Kidney glomerular epithelial cell (primary cell): ENCODE measurements at places on chromosomes 12 and 14.

DNA sequence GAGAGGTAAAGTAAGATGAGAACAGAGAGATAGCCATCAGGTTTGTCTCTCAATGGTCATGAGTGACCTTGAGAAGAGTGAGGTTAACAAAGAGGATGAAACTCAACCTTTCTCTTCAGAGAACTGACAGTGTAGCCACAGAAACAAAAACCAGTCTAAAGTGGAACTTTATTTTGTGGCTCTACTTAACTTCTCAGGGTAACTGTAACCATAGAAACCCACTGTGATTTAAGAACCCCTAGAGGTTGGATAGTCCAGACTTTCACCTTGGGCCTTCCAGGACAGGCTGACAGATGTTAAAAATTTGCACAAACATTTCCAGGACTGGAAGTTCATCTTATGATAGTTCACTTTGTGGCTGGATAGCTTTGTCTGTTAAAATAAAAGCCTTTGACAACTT, 48.5 kb downstream of the ATP23 start:
- DNase-seq = no peak

GRCh38 chr14:53529519-53529918, 376.4 kb upstream of the DDHD1 start:
- DNase-seq = no peak

GRCh38 chr12:52698651-52699340, 4.5 kb downstream of the KRT77 start:
- no peak for DNase-seq

- DNase-seq = no peak
These were observed 233.5 kb downstream of the EFCAB11 start for GRCh38 chr14:89720741-89721729.

DNA sequence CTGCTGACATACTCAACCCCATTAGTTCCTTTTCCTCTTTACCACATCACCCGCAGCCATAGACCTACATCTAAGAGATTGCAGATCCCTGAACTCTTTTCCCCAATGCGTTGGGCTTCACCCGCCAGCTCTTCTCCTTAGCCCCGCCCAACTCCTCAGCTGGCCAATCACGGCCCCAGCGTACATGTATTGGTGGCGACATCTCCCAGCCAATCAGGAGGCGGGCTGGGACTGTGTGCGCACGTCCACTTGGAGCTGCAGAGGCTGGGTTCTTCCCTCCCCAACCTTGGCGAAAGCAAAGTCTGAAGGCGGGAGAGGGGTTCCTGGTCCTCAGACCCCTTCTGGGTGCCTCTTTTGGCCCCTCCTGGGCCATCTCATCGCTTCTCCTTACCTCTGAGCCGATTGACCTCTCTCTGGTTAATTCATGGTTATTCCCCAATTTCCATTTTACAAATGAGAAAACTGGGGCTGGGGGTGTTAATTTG, 11.0 kb downstream of the PDE1B start:
- peak; percentile 42 for DNase-seq

- no peak for DNase-seq
These were observed 27.8 kb downstream of the AREL1 start for GRCh38 chr14:74685056-74685455.

DNA sequence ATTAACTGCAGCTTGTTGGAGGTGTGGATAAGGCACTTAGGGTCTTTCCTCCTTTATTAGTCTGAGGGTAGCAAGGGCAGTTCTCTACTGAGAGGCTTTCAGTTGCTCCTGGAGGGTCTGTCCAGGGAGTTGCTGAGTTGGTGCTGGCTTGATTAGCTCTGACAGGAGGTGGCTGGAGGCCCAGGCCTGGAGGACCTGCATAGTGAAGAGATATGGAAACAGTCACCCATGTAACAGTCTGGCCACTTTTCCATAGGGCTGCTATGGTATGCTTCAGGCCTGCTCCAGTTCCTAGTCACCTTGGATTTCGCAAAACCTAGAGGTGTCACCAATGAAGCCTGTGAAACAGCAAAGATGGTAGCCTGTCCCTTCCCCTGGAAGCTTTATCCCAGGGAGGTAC, 143.3 kb upstream of the SLC38A2 start:
- no peak for DNase-seq

DNA sequence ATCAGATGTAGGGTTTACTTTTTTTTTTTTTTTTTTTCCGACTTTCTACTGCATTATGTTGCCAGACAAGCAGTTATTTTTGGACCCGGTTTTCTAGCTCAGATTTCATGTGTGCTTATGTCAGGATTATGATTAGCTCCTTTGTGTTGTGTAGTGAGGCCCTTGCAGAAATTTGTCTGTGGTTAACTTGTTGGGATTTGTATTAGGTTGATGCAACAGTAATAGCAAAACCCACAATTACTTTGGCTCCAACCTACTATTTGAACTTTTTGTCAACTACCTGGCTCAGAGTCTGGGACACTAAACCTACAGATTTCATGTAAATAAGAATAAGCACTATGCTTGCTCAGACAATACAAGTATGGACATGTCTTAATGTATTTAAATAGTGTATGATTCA, 44.1 kb upstream of the KCNJ8 start:
- DNase-seq = no peak

GRCh38 chr12:44876544-44877410, 662 bp upstream of the NELL2 start:
- DNase-seq = no peak

DNA sequence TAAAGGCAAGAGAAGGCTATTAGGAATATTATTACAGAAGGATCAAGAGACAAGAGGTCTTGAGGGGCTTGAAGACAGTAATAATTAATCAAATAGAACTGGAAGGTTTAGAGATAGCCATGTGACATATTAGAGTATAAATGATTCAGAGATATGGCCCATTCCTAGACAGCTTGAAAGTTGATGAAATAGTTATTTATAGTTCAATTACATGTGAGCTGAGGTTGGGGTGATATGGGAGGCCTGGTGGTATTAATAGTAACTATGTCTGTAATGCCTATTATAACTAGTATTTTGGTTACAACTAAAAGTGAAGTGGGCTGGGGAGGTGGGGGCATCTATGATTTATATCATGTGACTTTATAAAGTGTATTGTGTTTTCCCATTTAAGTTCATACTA, 14.1 kb upstream of the MIS18BP1 start:
- no peak for DNase-seq

DNA sequence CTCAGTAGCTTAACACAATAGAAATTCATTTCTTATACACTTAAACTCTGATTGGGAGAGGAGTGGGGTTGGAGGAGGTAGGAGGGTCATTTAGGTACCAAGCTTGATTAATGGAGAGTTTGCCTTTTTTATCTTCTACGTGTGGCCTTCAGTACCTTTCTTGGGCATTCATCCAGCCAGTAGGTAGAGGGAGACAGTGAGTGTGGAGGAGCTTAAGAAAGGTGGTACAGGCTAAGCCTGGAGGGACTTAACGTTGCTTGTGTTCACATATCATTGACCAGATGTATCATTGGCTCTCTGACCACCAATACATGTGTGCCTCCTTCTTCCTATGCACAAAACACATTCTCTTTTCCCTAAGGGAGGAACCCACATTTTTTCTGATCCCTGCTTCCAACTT, 232.9 kb upstream of the CRY1 start:
- DNase-seq = no peak

DNA sequence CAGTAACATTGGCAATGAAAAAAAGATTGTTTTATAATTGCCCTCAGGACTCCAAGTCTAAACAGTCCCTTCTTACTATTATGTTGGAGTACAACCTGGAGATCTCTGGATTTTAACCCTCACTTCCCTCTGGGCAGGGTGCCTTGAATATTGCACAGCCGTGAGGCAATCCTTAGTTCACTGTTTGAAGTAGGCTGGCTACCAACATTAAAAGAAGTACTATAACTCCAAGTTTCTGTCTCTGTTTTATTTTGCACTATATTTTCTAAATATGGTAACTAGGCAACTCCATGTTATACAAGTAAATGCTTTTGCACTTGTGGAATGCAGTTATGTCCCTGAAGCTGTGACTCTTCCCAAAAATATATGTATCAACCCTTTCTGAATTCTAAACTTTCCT, 490.7 kb downstream of the EGLN3 start:
- DNase-seq = peak; percentile 15

DNA sequence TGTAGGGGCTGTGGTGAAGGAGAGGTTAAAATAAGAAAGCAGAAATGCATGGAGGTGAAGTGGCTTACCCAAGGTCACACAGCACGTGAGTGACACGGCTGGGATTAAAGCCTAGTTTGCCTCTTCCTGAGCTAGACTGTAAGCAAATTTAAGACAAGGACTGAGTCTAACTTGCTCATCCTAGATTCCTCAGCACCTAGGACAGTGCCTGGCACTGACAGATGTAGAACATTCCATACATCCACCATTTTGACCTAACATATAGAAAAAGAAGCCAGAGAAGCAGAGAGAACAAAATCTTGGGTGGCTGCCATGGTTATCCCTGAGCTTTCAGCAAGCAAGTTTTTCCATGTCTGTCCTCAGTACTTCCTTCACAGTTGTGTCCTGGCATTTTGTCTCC, 110.5 kb downstream of the PAH start:
- DNase-seq = no peak

- no peak for DNase-seq
These were observed 12.8 kb upstream of the BEGAIN start for GRCh38 chr14:100599981-100600380.

DNA sequence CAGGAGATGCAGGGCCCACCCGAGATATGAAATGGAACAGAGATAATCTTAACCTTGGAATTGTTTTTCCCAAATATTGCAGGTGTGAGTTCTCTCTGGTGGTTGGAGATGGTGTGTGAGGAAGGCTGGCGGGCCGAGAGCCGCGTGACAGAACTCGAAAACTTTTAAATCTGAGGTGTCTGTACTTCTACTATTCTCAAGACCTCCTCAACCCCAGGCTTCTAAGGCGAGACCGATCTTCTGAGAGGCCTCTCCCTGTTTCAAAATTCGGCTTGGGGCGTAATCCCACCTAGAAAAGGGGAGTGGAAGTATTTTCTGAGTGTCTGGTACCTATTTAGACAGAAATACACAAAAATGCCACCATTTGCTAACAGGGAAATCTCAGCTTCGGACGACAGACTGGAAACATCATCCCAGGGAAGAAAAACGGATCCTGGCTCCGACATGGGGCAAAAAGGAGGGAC, 611 bp downstream of the SARNP start:
- no peak for DNase-seq

DNA sequence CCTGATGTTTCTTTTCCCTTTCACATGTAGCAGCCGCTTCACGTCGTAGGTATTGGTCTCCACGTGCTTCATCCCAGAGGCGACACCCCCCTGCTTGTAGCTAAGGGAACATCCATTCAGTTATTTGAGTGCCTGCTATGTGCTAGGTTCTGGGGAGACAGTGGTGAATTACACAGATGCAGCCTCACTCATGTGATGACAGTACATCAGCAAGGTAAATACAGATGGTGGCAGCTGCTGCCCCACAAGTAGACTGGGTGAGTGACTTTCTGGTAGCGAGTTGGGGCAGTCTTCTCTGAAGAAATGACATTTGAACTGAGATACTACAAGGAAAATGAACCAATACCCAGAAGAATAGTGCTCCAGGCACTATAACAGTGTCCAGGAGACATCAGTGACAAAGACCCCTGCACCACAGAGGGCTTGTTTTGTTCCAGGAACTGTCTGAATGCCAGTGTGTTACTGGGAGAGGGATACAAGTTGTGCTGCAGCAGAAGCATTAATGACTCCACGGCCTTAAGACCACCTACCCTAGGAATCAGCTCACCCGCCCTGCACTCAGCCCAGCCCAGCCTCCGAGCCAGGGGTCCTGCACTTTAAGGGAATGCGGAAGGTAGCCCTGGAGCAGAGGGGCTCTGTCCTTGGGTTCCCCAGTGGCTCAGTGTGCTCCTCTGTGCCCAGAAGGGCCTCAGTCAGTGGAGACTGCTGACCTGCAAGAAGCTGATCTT, 7.3 kb downstream of the AVIL start:
- DNase-seq = no peak

GRCh38 chr12:51911307-51911706, 4.0 kb downstream of the ACVRL1 start:
- no peak for DNase-seq

DNA sequence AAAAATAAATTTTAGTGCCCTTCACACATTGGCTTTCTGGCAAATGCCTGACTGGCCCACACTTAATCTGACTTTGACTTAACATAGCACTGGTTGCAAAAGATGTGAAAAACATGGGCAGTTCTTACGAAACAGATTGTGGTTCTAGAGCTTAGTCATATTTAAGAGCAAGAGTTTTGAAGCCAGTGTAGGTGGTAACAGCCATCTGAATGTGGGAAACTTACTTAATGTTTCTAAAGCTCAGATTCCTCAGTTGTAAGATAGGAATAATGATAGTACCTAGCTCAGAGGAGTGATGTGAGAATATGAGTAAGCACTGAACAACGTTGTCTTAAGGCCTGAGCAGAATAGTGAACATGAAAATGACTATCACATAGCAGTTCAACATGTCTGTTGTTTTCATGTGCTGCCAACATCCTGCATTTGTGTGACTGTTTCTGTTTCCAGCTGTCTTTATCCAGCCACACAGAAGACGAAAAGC, 262.7 kb downstream of the SYT1 start:
- peak; percentile 37 for DNase-seq

DNA sequence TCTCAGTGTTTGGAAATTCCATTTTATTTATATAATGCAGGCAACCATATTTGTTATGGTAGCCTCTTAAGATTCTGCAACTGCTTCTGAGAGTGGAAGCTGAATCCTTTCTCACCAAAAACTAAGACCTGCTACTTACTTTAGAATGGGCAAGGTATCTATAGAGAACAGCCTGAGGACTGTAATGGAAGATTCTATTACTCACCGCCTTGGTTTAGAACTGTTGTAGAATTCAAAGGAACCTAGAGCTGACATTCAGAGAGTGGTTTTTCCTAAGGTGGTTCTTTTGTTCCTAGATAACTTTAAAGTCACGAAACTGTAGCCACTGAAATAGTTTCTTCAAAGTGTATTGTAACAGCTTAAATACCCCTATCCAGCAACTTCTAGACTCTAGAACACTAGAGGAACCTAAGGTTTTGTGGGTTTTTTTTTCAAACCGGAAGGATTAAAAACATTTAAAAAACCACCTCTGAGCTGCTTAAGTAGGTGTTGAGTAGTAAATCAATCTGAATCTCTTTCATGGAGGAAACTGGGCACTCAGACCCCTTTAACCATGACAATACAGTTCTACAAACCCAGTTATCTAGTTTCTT, 4.2 kb downstream of the TDP1 start:
- no peak for DNase-seq

DNA sequence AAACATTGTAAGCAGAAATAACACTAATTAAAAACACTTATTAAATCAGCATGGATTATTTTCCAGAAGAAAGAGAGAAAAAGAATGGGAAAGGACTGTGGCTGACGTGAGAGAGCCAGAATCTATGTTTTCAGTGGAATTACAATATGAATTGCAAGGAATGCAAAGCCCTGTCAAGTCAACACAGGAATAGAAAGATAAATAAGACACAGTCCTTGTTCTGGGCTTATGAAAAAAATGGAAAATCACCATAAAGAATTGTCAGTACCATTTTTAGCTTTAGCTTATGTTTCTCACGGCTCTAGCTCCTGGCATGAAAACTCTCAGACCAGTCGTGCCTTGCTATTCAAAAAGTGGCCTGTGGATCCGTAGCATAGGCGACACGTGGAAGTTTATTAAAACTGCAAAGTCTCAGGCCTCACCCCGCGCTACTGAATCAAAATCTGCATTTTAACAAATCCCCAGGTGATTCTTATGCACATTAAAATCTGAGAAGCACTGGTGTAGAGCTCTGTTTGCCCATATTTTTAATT, 549.1 kb downstream of the RPS29 start:
- no peak for DNase-seq

GRCh38 chr12:27772328-27773049, 7.5 kb upstream of the KLHL42 start:
- DNase-seq = no peak

- no peak for DNase-seq
These were observed 204.3 kb downstream of the TTC7B start for GRCh38 chr14:90611936-90612335.

- DNase-seq = no peak
These were observed 78.5 kb upstream of the EIF5 start for GRCh38 chr14:103255555-103255954.
